ENCODE measurements at places on chromosomes 2 and 18.

GRCh38 chr2:108855194-108855593 is 68.6 kb downstream of the CCDC138 start:
- peak; percentile 56 for DNase-seq

DNA sequence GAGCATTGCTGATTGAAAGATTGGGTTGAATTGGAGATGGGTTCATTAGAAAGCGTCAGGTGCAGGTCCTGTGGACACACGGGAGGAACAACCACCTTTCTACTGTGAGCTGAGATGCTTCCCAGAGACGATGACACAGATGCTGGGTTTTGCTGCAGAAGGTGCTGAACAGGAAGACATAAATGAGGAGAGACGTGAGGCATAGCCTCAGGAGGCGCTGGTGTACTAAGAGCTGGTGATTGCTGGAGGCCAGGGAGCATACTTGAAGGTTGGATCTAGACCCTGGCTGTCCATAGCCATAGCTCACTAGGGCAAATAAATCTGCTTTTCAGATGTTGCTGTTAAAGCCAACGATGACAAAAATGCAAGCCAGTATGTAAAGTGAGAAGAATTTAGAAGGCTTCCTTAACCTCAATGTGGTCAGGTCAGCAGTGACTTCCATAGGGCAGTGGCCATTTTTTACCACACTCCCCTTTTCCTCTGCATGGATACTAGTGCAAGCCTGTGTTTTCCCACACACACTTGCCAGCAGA is 153.7 kb downstream of the SOX11 start:
- DNase-seq, result no peak

GRCh38 chr2:224209555-224210285 is 170.6 kb upstream of the SERPINE2 start:
- DNase-seq, result no peak

DNA sequence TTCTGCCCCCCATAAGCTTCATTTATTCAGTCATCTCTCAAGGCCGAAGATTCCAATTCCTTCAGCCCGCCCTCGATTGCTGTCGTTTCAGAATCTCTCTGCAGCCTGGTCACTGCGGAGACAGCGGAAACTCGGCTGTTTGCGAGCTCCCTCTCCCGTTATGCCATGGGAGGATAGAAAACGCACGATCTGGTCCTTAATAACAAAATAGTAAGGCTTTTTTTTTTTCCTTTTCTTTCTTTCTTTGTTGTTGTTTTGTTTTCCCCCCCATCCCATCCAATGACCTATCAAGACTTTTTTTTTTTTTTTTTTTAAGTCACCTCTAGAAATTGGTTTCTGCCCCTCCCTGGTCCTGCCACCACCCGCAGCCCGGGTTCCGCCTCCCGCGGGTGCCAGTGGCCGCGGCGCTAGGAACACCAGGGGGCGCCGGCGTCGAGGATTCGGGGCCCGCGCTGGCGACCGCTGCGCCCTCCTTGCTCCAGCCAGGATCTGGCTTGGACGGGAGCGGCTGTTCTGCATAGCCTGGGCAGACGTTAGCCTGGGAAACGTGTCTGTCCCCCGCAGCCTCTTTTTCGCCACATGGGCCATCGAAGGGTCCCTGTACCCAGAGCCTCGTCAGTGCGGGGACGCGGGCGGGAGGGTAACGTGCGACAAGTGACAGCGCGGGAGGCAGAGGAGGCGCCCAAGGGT is 10.1 kb downstream of the CPLX4 start:
- peak; percentile 81 for DNase-seq

DNA sequence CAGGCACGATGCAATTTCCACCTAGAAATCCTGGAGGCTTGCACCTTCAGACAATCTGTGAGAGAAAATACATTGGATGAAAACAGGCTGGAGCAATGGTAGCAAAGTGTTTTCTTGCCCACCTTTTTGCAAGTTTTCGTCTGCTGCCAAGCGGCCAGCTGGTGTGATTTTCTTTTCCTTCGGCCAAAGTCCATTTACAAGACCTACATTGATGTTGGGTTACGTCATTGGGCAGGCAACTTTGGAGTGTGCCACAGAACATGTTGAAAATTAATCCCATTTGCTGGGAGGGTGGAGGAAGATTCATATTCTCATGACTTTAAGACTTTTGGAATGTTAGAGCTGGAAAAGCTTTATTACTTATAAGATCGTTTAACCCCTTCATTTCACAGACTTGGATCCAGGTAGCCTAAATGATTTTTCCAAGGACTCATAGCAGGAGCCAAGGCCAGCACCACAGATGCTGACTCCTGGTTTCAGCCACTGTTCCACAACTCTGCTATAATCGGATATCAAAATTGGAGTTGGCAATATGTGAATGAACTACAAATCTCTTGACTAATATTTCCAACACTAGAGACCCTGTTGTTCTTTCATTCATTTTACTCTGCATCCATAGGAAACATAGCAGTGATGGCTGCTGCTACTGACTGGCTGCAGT is 352.1 kb downstream of the RND3 start:
- no peak for DNase-seq

DNA sequence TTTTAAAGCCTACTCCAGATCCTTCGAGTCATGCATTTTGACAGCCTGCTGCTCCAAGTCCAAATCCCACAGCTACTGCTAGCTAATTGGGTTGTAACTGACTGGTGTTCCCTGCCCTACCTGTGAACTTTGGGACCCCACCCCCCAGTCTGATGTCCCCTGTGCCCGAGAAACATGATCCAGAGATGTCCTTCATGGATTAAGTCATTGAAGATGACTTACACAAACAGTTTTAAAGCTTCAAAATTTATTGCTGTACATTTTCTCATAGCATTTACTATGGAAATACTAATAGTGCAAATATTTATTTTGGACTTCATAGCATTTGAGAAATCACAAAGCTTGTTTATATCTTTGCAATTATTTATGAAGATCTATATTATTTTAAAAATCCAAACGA is 73.1 kb downstream of the MBD2 start:
- peak; percentile 65 for DNase-seq

DNA sequence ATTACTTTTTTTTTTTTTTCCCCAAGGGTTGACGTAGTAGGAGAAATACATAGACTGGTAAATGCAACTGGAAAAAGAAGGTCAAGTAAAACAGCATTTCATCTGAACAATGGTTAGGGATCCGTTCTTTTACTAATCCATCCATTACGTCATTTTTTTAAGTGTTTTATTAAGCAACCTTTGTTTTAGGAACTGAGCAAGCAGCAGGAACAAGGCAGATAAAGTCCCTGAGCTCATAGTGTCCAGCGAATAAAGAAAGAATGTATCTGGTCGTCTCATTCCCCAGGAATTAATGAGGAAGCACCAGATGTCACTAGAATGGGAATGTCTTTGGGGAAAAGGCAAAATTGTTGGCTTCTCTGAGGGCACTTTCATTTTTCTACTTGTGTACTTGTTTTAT is 842.4 kb downstream of the TDRD15 start:
- no peak for DNase-seq

- no peak for DNase-seq
Observed at GRCh38 chr2:32666704-32667103, 38.9 kb downstream of the TTC27 start.

DNA sequence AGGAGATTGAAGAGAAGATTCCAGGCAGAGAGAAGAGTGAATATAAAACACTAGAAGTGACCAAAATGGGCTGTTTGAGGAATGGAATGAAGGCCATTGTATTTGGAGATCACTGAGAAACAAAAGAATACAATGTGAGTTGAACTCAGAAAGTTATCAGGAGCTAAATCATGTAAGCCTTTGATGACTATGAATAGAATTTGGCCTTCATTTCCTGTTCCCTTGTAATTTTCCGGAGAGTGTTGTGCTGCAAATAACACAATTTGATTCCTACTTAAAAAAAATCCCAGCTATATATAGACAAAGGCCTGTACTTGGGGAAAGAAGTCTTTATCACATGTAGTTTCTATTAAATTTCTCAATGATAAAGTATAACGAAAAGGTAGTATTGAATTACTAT is 33.7 kb upstream of the KYNU start:
- DNase-seq, result no peak

- no peak for DNase-seq
Observed at GRCh38 chr2:193279361-193279760, 1084.6 kb upstream of the TMEFF2 start.

- no peak for DNase-seq
Observed at GRCh38 chr18:79139206-79139605, 70.0 kb downstream of the ATP9B start.

GRCh38 chr2:105540642-105541041 is 141.8 kb upstream of the FHL2 start:
- DNase-seq, result no peak

DNA sequence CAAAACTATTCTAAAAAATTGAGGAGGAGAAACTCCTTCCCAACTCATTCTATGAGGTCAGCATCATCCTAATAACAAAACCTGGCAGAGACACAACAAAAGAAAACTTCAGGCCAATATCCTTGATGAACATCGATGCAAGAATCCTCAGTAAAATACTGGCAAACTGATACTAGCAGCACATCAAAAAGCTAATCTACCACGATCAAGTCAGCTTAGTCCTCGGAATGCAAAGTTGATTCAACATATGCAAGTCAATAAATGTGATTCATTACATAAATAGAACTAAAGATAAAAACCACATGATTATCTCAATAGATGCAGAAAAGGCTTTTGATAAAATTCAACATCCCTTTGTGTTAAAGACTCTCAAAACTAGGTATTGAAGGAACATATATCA is 63.1 kb downstream of the EHBP1 start:
- DNase-seq, result peak; percentile 78

DNA sequence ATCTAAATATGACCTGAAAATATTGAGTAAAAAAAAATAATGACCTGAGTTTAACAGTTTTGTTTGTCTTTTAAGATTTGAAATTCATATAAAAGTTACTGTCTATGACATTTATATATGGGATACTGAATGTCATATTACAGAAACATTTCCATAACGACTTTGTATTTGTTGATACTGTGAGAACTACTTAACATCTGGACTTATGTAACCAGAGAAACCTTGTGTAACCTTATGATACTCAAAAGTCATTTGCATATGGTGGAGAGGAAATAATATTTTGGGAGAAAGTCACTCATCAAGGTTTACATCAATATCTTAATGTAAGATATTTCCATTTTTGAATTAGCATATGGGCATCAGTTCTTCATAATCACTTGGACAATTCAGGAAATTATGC is 12.6 kb downstream of the MFSD6 start:
- DNase-seq, result no peak
